ENCODE measurements at places on chromosomes 5 and 9. TPM values are rescaled to one million over a fixed set of nuclear protein-coding genes. Genes with fewer than 3 reads are reported as not detected.

TXNDC8 gene
- total RNA-seq: not detected

- DNase-seq: no peak
Observed at GRCh38 chr5:144179226-144179625, 8.6 kb downstream of the KCTD16 start.

- no peak for DNase-seq
Observed at GRCh38 chr5:109370343-109370742, 39.4 kb downstream of the PJA2 start.

DNA sequence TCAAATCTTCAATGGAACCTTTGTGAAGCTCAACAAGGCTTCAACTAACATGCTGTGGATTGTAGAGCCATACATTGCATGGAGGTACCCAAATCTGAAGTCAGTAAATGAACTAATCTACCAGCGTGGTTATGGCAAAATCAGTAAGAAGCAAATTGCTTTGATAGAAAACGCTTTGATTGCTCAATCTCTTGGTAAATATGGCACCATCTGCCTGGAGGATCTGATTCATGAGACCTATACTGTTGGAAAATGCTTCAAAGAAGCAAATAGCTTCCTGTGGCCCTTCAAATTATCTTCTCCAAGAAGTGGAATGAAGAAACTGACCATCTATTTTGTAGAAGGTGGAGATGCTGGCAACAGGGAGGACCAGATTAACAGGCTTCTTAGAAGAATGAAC, 54.7 kb upstream of the TTC39B start:
- DNase-seq: no peak

ZNF483 gene
- 3.4 TPM for total RNA-seq

- peak; percentile 92 for DNase-seq
Observed at GRCh38 chr5:132293066-132293991, 865 bp upstream of the SLC22A4 start.

NDOR1 gene
- total RNA-seq: 40.2 TPM

PTGDS gene
- not detected for total RNA-seq

ARSB gene
- 17.7 TPM for total RNA-seq

DNA sequence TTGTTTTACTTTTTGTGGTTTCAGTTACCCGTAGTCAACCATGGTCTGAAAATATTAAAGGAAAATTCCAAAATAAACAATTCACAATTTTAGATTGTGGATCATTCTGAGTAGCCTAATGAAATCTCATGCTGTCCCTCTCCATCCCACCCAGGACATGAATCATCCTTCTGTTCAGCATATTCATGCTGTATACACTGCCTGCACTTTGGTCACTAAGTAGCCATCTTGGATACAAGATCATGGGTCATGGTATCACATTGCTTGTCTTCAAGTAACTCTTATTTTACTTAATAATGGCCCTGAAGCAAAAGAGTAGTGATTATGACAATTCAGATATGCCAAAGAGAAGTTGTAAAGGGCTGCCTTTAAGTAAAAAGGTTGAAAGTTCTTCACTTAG, 536.5 kb upstream of the ACO1 start:
- no peak for DNase-seq

DNA sequence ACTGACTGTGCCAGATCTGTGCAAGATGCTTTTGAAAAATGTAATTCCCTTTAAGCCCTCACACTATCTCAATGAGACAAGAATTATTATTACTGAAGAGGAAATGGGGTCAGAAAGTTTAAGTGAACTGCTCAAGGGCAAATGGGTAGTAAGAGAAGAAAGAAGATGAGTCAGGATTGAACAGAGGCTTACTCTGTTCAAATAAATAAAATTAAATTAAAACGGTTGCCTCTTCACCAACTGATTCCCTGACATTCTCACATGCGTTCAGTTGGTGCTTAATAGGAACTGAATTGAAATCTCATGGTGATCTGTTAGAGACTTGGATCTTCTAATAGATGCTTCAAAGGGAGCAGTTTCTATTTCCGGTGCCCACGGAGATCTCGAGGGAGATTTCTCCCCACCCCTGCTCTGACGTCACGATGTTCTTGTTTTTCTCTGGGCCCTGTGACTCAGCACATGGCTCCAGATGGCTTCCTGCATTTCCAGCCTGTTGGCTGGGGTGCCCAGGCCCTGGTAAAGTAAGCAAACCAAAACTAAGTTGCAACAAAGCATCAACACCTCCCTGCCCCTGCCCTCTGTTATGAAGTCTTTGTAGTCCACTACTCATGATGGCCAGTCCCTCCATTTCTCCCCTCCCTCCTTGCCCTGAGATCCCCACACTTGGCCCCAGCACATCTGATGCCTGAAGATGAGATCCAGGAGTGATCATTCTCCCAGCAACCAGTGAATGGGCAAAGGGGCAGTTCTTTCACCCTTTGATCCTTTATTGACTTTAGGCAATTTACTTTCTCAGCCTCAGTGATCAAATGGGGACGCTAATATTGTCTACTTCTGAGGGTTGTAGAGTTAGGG, 106.1 kb upstream of the CPEB4 start:
- peak; percentile 74 for DNase-seq

DNA sequence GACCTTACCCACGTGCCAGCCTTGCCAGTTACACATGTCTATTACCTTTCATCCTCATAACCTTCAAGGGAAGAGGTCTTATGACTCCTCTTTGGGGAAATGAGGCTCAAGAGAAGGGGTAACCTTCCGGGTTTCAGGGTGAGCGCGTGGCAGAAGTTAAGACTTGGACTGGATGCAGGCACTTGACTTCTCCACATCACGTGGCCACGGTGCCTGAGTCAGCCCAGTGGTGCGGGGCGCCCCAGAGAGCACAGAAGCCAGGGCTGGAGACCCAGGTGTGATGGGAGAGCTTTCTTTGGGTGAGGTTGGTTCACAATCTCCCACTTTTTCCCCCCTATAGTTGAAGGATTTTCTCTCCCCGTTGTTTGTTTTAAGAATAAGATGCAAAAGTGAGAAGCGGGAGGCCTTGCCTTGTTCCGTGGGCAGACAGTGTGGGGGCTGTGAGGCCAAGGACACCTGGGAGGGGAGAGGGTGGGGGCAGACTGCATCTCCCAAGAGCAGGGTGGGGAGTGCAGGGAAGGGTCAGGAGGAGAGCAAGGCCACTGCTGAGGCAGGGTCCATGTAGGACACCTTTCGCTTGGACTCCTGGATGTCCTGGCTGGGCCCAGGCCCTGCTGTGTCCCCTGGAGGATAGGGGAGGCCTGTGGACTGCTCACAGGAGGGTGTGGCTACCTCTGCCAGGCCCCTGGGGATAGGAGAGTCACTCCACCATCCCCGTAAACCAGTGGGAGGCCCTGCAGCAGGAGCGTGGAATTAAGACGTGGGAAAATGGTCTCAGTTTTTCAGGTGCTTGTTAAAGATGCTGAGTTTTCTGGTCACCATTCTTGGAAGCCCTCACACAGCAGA, 90.0 kb upstream of the CTSL start:
- no peak for DNase-seq

GDA gene
- not detected for total RNA-seq
